ENCODE measurements at places on chromosomes 12 and 14.

- DNase-seq = no peak
These were observed 52.7 kb downstream of the SPPL3 start for GRCh38 chr12:120851444-120851843.

DNA sequence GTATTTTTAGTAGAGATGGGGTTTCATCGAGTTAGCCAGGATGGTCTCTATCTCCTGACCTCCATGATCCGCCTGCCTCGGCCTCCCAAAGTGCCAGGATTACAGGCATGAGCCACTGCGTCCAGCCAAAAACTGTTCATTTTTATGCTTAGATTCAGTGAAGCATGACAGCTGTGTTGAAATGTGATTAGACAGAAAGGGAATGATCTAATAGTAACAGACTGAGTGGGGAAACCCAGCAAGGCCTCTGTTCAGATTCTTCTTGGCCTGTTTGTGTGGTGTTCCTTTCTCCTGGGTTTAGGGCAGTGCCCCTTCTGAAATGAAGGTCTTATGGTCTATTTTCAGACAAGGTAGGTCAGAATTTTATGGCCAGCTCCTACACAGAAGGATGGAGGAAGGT lies 11.8 kb upstream of the ABCD4 start:
- no peak for DNase-seq

- DNase-seq = no peak
These were observed 71.5 kb downstream of the ADGRD1 start for GRCh38 chr12:131025234-131025633.

DNA sequence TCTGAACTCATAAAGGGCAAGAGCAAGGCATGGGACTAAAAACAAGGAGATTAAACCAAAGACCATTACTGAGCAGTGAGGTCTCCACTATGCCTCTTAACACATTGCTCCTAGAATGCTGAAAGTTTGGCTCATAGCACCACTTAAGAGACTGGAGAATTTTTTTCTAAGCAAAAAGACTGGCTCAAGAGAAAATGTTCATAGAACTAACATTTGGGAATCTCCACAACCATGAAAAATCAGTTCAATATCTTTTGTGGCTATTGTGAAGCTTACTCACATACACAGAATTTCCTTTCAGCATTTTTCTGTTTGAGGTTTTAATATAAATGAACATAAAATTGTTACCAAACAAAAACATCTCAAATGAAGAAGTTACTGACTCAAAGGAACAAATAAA lies 255.8 kb downstream of the CCDC91 start:
- no peak for DNase-seq

GRCh38 chr12:85874031-85874461 lies at the start of gene NTS:
NTS (plus strand) TSS chr12:85874295; CDS start chr12:85874404, 109 bp downstream.
- peak; percentile 66 for DNase-seq

GRCh38 chr12:72072592-72073212 lies 134.1 kb downstream of the TPH2 start:
- no peak for DNase-seq

DNA sequence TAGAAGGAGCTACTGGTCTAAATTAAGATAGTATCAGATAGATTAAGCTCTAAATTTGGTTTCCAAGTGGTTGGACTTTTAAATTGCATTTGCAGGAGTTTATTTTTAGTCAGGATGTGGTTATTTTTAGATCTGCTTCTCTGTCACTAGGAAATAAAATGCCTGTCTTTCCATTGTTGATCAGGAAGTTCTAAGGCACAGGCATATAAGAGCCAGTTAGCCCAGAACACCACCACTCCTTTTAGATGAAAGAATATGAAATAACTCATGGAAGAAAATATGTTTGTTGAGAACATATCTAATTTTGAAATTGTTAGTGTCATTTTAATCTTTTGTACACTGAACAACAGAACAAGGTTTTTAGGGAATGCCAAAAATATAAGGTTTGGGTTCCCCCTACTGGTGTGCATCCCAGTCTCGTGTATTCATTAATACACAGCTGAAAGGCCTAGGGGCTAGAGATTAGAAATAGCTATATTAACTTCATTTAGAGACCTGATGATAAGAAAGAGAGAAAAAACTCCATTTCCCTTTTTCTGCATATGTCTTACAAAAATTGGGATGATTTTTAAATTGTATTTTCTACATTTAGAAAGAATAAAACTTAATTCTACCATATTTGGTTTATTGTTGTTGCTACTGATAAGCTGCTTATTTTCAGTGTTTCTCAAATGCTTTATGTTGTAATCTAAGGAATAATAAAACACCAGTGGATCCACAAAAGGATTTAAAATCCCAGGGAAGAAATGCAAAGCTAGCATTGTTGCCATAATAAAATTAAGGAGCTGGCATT lies 67.2 kb downstream of the RIC8B start:
- peak; percentile 51 for DNase-seq

DNA sequence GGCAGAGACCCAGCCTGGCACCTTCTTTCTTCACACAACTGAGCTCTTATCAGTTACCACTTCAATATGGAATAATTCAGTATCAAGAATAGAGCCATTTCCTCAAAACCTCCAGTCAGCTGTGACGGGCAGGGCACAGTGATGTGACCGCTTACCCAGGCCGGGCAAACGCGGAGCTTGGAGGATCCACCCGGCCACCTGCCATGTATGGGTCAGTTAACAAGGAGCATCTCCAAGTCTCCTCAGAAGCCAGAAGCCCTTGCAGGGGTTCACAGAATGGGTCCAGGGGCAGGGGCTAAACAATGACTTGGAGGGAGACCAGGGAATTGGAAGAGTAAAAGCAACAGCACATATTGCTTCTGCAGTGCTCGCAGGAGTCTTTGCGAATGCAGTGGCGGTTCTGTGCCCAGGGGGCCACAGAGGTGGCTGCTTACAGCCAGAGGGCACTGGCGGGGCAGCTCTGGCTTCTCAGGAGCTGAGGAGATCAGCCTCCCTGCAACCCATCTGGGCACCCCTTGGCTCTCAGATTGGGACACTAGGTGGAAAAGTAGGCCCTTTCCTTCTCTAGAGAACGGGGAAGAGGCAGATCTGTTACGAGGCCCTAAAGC lies 162.3 kb downstream of the CALM1 start:
- no peak for DNase-seq

DNA sequence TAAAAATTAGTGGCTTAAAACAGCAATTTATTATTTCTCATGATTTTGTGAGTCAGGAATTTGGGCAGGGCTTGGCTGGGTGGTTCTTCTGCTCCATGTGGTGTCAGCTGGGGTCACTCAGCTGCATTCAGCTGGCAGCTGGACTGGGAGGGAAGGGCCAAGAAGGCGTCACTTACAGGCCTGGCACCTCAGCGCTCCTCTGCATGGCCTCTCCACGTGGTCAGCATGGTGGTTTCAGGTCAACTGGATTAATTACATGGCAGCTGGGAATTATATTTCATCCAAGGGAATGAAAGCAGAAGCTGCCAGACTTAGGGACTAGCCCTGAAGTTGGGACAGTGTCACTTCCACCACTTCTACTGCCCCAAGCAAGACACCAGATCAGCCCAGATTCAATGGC lies 27.5 kb upstream of the IRF2BPL start:
- no peak for DNase-seq

DNA sequence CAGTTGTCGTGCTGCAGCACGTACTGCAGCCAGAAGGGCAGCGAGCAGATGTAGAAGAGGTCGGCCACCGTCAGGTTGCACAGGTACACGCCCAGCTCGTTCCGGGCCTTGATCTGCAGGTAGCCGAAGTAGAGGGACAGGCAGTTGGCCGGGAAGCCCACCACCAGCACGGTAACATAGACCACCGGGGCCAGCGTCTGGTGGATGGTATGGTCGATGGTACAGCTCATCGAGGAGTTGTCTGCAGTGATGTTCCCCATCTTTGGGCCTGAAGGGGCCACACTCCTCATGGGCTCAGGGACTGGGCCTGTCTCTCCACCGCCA lies 9.8 kb downstream of the GPR68 start:
- no peak for DNase-seq

GRCh38 chr14:25090256-25090655 lies 40.3 kb upstream of the STXBP6 start:
- no peak for DNase-seq

DNA sequence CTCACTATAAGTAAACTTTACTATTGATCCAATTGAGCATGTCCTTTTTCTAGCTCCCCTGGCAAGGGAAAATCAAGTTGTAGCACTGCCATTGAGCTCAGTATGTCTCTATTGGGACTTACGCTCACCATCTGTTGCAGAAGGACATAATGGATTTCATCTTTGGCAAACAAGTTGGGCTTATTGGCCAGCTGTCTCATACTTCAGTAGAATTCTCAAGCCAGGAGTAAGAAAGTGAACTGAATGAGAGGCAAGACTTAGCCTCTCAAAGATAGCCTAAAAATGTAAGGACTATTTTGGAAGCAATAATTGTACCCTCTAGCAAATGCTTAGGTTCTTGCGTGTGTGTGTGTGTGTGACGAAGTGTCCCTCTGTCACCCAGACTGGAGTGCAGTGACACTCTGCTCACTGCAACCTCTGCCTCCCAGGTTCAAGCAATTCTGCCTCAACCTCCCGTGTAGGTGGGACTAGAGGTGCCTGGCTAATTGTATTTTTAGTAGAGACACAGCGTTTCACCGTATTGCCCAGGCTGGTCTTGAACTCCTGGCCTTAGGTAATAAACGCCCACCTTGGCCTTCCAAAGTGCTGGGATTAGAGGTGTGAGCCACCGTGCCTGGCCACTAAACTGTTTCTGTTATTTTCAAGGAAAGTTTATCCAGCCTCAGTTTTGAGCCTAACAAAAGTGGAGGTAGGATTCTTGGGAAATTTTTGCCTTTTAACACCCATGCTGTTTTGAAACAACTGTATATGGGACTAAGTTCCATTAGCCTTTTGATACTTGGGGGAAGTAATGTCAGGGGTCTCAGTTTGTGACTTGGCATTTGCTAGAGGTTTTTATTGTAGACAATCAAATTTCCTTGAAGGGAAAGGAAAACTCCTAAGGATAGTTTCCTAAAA lies 7.0 kb downstream of the HNRNPA1 start:
- DNase-seq = no peak

All from KBM-7 (cell line).